Fibroblast of skin of back (primary cell): ENCODE measurements at places on chromosomes 7 and 10.

- no peak for DNase-seq
Measured at GRCh38 chr7:121029302-121029701, 40.8 kb downstream of the CPED1 start.

DNA sequence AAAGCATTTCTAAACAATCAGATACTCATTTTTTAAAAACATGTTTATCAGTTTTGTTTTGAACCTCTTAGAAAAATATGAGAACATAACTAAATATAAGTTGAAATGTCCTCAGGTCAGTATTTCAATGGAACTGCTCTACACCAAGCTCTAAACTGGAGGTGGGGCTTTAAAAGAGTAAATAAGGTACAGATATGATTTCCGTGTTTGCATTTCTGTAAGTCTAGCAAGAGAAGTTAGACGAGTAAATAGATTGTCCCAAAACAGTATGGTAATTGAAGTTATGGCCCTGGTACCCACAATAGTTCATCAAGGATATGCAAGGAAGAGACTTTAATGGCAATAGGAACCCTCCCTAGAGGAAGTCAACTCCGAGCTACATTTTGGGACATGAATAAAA lies 115.1 kb upstream of the AKR1E2 start:
- DNase-seq: no peak

DNA sequence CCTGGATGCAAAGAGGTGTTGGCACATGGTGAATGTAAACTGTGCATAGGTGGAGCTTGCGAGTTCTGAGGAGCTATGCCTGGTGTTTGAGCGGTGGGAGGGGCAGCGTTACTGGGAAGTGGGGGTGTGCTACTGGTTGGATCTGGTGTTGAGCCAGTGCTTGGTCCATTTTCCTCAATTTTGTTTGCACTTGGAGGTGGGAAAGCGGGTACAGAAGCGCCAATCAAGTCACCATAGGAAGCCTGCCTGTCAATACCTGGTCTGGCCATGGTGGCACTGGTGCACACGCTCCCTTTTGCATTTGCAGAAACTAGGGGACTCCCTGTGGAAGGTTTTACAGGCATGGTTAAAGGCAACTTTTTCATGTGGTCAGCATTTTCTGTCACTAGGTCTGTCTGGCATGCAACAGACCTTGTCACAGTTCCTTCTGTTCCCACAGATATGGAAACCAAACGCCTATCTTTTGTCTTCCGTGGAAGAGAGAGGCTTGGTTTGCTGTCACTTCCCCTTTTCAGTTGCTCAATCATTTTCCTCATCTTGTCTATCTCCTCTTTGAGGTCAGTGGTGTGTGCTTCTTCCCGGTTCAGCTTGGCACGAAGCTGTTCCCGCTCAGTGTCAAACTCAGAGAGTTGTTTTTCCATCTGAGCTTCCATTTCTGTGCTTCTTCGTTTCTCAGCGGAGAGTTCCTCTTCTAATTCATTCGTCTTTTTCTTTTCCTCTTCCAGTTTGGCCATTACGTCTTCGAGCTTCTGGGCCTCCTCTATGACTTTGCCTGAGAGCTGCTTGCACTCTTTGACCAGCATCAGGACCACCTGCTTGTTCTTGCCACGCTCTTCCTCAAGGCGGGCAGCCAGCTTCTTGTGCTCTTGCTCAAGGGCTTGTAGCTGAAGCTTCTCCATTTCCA lies 81.1 kb downstream of the CTTNBP2 start:
- DNase-seq: no peak

GRCh38 chr10:58291538-58292174 lies 22.7 kb downstream of the CISD1 start:
- DNase-seq: peak; percentile 61

- no peak for DNase-seq
Measured at GRCh38 chr10:64379898-64380297, 858.7 kb downstream of the REEP3 start.

GRCh38 chr7:18689551-18689950 lies 194.0 kb downstream of the HDAC9 start:
- no peak for DNase-seq

DNA sequence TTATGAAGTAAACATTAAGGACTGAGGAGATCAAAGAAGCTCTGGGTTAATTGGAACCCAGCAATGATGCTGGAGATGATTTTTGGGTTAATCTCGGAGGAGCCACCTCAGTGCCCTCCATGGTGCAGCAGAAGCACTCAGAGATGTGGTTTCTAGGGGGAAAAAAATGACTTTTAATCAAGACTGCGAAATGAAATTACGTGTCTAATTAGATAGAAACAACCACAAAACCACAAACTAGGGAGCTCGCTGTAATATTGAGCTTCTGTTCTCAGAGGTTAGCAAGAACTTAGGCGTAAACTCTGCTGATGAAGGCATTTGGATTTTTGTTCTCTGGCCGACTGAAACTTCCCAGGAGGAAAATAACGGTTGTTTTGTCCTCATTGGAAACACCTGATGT lies 319.0 kb downstream of the GRID1 start:
- DNase-seq: no peak

DNA sequence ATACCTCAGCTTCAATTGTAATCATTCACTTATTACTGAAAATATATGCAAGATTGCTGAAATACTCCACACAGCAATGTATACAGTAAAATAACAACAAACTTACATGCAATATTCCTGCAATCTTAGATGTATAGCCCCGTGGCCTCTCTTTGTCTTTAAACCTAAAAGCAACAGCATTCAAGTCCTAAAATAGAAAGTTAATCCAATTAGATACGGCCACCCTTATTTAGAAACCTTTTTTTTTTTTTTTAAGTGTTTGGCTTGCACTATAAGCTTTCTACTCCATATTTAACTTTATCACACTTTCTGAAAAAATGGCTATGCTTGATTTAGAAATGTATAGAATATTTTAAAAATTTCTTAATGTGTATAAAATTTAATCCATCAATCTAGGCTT lies 67.6 kb downstream of the IDE start:
- no peak for DNase-seq

DNA sequence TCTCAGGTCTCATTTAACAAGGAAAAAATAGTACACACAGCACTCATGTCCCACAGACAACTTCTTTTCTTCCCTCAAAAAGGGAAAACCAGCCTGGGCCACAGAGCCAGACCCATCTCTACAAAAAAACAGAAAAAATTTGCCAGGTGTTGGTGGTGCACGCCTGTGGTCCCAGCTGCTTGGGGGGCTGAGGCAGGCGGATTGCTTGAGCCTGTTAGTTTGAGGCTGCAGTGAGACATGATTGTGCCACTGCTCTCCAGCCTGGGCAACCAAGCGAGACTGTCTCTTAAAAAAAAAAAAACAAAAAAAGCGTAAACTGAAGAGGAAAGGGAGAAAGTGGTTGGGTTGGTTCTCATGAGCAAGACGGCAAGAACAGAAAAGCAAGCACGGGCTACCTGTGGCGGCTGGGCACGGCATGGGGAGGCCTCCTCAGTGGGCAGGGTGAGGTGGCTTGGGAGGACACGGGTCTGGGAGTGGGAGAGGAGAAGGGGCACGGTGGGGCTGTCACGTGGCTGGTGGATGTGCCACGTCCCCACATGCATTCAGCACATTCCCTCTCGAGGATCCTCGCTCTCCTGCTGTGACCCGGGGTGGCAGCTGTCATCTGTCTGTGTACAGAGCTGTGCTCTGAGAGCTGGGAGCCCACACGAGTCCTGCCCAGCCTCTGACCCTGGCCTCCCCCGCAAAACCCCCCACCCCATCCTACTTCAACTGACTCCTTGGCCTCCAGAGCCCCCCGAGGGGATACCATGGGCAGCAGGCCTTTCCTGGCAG lies 219.7 kb downstream of the MLLT10 start:
- no peak for DNase-seq

- DNase-seq: no peak
Measured at GRCh38 chr10:127991543-127992255, 84.8 kb downstream of the PTPRE start.

DNA sequence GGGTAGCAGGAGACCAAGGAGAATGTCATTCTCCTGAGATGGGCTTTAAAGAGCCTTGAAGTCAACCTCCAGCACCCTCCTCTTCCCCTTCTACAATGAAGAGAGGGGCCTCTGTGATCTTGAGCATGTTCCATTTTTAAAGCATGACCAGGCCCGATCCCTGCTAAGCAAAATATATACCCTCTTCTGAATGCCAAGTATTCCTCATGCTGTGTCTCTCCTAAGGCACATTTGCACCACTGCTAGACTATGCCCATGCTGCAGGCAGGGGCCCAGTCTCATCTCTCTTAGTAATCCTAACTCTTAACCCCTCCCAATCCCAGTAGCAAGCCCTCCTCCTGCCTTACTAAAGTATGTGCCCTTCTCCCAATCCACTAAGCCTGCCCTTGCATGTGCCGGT lies 18.4 kb downstream of the SORBS1 start:
- no peak for DNase-seq

- DNase-seq: peak; percentile 88
Measured at GRCh38 chr10:92573798-92574547, at the start of gene IDE. IDE (minus strand) TSS chr10:92574093; CDS start chr10:92574019, 74 bp downstream.

GRCh38 chr7:111867348-111867931 lies 305.1 kb upstream of the IMMP2L start:
- DNase-seq: peak; percentile 9

GRCh38 chr10:43606323-43607198 lies at the start of gene ZNF485:
ZNF485 (plus strand) TSS chr10:43606438; CDS start chr10:43607051, 613 bp downstream.
- peak; percentile 72 for DNase-seq

DNA sequence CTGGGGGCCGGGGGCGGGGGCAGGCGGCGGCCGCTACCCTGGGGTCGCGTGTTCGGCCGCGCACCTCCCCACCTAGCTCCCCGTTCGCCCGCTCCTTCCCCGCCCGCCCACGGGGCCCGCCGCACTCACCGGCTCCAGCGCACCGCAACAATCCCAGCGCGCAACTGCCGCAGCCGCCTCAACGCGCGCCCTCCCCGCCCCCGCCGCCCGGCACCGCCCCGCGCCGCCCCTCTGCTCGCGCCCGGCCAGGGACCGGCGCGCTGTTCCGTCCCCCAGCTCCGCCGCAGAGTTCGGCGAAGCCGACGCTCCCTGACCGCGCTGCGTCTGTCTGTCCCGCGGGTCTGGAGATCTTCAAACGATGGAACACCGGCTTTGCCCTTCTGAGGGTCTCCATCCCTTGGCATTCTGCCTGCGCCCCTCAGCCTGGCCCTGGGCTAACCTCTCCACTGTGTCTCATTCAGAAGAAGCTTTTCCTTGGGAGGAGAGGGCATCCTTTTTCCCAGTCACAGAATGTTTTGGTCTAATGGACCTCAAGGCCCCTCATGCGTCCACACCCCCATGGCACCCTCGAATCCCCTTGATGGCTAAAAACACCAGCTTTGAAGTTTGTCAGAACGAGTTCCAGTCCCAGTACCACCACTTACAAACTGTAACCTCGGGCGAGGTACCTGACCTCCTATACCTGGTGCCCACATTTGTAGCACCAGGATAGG lies at the start of gene NT5C2:
Gene NT5C2, minus strand, starts transcription at position 166 of the 713 bp plus-strand sequence. CDS start 18,314 bp downstream, outside the sequence.
- DNase-seq: peak; percentile 80

DNA sequence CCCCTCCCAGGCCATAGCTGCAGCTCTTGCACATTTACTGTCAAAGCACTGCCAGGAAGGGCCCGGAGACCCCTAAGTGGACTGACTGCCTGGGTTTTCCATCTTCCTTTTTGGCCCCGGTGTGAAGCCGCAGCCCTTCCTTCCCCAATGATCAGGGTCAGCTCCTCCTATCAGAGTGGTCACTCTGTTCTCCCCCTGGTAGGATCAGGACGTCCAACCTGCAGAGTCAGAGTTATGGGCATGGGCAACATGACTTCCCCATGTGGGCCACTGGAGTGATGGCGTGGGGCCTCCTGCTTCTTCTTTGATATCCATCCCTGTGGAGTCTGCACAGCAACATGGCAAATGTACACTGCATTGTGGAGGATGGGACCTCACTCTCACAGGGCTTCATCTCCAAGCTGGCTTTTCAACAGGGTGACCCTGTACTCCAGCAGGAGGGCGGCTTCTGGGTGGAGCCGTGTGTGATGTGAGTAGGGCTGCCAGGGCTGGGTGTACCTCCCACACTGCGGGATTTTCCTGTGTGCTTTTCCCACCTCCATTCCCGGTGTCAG lies 6.4 kb upstream of the RAMP3 start:
- no peak for DNase-seq

- DNase-seq: no peak
Measured at GRCh38 chr10:30505543-30506298, 71.7 kb downstream of the MAP3K8 start.

- DNase-seq: peak; percentile 63
Measured at GRCh38 chr7:132118641-132119040, 457.6 kb downstream of the PLXNA4 start.

DNA sequence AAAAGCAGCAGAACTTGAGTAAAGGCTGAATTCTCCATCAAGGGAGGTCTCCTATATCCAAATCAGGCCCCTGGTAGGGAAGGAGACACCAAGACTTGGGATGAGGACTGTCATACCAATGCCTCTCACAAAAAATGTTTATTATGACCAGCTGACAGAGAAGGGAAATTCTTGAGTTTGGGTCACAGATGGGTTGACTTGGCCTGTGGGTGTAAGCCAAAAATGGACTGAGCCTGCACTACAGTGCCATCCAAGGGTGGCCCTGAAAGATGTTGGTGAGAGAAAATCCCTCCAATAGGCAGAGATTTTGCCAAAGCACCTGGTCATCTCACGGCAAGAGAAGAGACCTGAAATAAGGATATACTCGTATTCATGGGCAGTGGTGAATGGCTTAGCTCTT lies 27.0 kb upstream of the PPIF start:
- DNase-seq: no peak

GRCh38 chr10:48798481-48799254 lies 114.0 kb downstream of the WDFY4 start:
- DNase-seq: no peak

DNA sequence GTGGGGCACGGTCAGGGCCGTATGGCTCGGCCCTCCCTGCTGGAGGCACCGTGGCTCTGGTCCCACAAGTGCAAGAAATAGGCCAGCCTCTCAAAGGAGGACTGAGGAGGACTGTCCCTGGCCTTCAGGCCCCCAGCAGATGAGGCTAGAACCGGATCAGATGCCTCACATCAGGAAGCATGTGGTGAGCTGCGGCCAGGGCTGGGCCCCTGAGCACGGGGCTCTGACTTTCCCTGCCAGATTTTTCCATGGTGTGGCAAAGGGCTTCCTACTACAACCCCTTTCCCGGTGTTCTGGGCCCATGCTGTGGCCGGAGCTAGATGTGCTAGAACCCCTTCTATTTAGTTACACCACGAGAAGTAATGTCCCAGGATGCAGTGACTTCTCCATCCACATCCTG lies 100.4 kb downstream of the TCERG1L start:
- no peak for DNase-seq

- peak; percentile 57 for DNase-seq
Measured at GRCh38 chr10:52779541-52780390, 7.2 kb upstream of the MBL2 start.

GRCh38 chr7:1733908-1734730 lies 64.0 kb downstream of the ELFN1 start:
- no peak for DNase-seq

DNA sequence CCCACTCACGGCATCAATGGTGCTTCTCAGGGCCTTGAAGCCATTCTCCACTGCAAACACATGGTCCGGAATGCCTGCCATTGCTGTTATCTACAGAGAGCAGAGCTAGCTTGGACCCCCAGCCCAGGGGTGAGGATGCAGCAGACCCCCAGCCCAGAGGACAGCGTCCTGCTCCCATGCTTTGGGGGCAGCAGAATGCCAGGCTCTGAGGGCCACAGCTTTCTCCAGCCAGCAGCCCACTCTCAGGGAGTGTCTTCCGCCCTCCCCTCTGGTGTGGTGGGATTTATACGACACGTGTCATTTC lies 48.1 kb upstream of the MSMB start:
- DNase-seq: no peak

- DNase-seq: no peak
Measured at GRCh38 chr10:105096316-105096715, 455.2 kb downstream of the SORCS3 start.

GRCh38 chr10:31749301-31749700 lies 179.3 kb downstream of the ARHGAP12 start:
- no peak for DNase-seq
